ENCODE measurements at places on chromosomes 1 and 21.

DNA sequence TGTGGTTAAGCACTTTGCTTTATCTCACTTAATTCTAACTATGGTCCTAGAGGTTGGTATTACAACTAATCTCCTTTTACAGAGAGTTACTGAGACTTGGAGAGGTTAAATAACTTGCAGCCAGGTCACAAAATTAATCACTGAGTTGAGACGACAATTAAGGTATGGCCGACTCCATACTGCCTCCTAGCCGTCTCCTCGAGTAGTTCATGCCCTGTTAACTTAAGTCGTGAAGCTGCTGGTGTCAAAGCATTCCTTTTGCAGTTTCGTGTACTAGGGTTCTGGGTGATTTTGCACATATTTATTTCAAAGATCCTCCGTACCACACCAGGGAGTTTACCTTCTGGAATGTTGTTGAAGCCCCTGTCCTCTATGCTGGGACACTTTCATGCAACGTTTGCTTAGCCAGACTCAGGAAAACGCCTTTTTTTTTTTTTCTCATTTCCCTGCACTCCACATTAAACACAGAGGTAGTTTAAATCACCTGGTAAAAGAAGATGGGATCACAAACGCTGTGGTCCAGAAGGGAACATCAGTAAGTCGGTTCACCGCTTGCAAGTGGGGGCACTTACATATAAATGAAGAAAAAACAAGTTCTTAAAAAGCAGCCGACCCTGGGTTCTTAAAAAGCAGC is 570 bp upstream of the NEK7 start:
- DNase-seq = peak; percentile 74

- DNase-seq = no peak
Observed at GRCh38 chr21:29633756-29634155, 306.0 kb downstream of the GRIK1 start.

GRCh38 chr1:110870721-110871388 is 2.1 kb upstream of the CD53 start:
- DNase-seq = no peak

- DNase-seq = no peak
Observed at GRCh38 chr1:29279951-29280391, 43.6 kb downstream of the PTPRU start.

- DNase-seq = no peak
Observed at GRCh38 chr1:159675046-159675445, 39.3 kb downstream of the CRP start.

- no peak for DNase-seq
Observed at GRCh38 chr21:35853321-35854239, 206.7 kb downstream of the SETD4 start.

- DNase-seq = no peak
Observed at GRCh38 chr1:226107471-226108460, 45.2 kb downstream of the H3-3A start.

GRCh38 chr1:163170975-163171676 is 31.6 kb downstream of the RGS5 start:
- DNase-seq = no peak

DNA sequence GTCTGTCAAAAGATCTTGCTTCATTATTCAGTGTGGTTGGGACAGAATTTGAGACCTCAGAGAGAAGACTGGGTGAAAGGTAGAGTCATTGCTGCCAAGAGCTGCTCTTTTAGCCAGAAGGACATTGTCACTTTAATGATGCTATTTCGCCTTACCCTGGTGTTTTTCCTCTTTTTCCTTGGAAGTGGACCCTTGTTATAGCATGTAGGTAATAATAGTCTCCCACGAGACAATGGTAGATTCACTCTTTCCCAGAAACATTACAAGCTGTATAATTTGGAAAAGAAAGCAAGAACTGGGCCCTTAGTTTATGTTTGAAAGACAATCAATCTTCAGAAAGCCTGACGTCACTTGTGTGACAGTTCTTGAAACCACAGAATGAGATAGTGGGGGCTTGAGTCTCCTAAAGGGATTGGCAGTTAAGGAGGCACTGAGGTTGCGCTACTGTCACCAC is 3.8 kb downstream of the SERTAD4 start:
- no peak for DNase-seq

- peak; percentile 49 for DNase-seq
Observed at GRCh38 chr1:165717918-165718515, 19.7 kb upstream of the ALDH9A1 start.

DNA sequence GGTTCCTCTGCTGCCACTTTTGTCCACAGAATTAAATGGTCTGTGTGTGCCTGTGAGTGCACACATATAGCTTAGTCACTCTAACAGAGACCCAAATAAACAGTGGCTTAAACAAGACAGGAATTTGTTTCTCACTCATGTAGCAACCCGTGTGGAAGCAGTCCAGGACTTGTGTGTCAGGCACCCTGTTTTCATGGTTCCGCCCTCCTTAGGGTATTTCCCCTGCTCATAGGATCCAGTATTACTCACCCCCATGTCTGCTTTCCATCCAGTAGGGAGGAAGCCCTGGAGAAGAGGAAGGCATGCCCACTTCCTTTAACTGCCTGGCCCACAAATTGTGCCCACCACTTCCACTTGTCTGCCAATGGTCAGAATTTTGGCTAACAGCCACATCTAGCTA is 41.3 kb upstream of the TACSTD2 start:
- DNase-seq = no peak

DNA sequence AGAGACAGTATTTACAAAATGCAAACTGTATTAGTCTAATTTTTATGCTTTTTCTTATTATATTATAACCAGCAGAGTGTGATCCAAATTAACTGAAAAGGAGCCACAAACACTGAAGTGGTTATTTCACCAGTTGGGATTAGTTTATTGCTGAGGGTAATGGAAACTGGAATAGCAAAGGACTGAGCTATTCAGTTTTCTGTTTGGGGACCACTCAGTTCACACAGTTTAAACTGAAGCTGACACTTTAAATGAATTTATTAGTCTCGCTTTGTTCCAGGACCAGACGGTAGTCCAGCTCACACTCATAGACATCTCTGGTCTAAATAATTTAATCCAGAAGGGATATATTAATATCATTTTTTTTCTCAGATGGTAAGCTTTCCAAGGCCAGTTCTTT is 410.7 kb downstream of the LTN1 start:
- DNase-seq = no peak

DNA sequence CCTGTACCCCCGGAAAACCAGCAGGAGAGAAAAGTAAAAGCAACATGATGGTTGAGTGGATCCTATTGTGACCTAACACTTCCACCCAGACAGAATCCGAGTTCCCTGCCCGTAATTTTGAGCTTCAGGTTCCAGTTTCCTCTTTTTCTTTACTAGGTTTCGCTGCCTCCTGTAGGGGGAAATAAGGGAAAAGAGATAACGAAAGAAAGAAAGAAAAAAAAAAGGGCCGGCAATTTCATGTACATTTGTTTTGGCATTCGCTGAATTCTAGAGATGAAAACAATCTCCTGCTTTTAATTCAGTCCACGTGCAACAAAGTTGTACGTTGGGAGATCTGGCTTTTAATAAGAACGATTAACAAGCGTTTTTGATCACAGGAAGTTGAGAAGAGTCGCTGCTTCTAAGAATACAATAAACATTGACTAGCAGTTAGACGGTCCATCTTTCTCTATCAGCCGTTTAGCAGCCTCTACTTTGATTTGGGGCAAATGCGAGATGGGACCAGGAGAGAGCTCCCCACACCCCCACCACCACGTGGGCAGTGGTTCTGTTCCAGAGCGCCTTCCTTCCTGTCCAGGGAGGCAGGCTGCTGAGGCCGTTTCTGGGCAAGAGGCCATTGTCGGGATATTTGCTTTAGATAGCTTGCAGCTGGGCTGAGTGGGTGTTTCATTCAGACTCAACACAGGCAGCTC is 155.9 kb upstream of the RUNX1 start:
- no peak for DNase-seq

GRCh38 chr1:17485281-17485680 is 45.8 kb upstream of the RCC2 start:
- no peak for DNase-seq

GRCh38 chr1:183730107-183730724 is 74.7 kb upstream of the RGL1 start:
- no peak for DNase-seq

DNA sequence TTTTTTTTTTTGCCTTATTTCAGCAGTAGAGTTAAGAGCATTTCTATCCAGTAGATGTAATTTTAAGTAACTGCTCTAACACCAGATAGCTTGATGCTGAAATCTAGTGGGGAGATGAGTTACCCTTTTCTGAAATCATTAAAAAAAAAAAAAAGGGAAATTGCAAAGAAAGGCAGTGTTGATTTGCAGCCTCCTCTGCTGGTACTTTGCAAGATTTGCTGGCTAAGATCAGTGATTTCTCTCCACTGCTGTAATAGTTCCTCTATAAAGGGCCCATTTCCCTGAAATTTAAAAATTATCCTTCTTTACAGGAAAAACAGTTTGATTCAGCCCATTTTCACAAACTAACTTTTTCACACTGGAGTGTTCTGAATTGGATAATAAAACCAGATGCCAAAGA is 120.6 kb downstream of the PTBP2 start:
- DNase-seq = no peak

GRCh38 chr1:206080026-206080820 is 27.2 kb downstream of the RHEX start:
- no peak for DNase-seq

DNA sequence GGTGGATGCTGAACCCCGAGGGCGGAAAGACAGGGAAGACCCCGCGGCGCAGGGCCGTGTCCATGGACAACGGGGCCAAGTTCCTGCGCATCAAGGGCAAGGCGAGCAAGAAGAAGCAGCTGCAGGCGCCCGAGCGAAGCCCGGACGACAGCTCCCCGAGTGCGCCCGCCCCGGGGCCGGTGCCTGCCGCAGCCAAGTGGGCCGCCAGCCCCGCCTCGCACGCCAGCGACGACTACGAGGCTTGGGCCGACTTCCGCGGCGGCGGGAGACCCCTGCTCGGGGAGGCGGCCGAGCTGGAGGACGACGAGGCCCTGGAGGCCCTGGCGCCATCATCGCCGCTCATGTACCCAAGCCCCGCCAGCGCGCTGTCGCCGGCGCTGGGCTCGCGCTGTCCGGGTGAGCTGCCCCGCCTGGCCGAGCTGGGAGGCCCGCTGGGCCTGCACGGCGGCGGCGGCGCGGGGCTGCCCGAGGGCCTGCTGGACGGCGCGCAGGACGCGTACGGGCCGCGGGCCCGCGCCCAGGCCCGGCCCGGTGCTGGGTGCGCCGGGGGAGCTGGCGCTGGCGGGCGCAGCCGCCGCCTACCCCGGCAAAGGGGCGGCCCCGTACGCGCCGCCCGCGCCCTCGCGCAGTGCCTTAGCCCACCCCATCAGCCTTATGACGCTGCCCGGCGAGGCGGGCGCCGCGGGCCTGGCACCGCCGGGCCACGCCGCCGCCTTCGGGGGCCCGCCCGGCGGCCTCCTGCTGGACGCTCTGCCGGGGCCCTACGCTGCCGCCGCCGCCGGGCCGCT is 20.7 kb downstream of the FOXO6 start:
- DNase-seq = no peak

DNA sequence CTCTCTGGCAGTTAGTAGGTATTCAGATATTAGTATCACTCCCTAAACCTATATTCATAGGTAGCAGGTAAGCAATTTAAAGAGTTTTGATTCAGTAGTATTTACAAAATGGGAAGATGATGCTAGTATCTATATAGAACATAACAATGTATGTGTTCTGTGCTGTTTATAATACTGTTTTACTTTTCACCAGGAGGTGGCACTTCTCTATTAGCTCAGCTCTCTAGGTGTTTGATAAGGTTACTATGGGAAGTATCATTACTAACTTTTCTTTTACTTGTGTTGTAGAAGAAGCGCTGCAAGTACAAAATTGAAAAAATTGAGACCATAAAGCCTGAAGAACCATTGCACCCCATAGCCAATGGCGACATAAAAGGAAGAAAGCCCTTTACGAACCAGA is 49.4 kb upstream of the FASLG start:
- DNase-seq = no peak

DNA sequence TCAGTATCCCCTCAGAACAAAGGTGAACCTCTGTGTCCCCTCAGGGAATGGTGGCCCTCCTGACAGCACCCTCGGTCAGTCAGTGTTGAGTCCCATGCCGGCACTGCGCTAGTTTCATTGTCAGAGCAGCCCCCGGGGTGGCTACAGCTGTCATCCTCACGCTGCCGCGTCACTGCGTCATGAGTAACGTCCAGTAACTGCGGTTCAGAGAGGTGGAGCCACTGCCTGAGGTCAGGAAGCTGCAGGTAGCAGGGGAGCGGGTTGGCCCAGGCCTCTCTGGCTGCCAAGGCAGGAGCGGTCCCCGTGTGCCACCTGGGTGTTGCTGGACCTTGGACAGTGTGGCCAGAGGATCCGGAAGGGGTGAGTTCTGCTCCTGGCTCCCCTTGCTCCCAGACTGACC is 20.2 kb upstream of the WNT4 start:
- no peak for DNase-seq

DNA sequence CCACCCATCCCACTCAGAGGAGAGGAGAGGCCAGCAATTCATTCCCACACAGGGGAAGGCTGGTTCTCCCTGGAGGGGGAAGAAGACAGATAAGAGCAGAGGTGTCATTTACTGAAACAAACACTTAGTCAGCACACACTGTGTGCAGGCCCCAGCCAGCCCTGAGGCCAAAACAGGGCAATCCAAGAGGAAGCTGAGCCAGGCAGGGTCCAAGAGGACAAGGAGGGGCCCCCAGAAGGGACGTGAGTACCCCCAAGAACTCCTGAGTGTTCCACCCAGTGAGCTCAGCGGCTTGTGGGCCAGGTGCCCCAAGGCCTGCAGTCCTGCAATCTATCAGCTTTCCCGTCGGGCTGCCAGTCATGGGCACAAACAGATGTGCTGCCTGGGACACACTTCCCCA is 15.8 kb downstream of the ADGRB2 start:
- no peak for DNase-seq

GRCh38 chr1:215780139-215780538 is 213.0 kb downstream of the KCTD3 start:
- DNase-seq = peak; percentile 82

GRCh38 chr21:31752967-31753366 is 21.0 kb upstream of the SCAF4 start:
- peak; percentile 25 for DNase-seq

DNA sequence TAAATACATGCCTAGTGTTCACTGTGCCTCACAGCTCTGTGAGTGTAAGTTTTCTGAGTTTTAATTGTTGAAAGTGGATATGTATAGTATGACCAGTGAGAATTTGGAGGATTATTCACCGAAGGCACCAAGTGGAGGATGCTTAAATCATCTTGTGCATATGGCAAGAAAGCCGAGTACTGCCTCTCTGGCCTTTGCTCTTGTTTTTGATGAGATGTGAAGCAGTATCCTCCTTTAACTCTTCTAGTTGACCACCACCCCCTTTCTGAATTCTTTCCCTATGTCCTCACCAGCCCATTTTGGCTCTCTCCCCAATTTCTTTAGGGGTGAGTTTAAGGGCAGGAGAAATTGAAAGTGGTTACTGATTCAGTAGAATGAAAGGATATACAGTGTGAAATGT is 130.4 kb downstream of the SYT2 start:
- DNase-seq = no peak

- no peak for DNase-seq
Observed at GRCh38 chr1:160797861-160798273, 1.9 kb downstream of the LY9 start.

Data from NCI-H2171 treated with DMSO at 0.1 percent for 48 hours (cell line).